ENCODE measurements at places on chromosomes 5 and 9. TPM values are rescaled to one million over a fixed set of nuclear protein-coding genes. Genes with fewer than 3 reads are reported as not detected.

Gene SV2C
- not detected for polyA plus RNA-seq

GRCh38 chr5:55911784-55912653 lies 60.9 kb downstream of the IL31RA start:
- DNase-seq: no peak

- no peak for DNase-seq
Observed at GRCh38 chr9:110606179-110606790, 26.7 kb upstream of the SVEP1 start.

DNA sequence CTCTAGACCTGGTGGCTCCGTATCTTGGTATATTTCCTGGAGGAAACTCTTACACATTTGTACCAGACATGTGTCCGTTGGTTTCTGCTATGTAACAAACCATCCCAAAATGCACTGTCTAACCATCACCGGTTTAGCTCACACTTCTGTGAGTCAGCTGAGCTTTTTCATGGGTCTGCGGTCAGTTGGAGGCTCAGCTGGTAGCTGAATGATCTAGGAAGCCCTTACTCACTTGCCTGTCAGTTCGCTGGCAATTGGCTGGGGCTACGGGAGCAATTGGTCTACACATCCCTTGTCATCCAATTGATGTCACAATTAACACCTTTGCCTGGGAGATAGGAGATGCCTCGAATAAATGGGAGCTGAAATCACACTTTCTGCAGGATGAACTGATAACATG lies 11.6 kb upstream of the WHRN start:
- no peak for DNase-seq

DNA sequence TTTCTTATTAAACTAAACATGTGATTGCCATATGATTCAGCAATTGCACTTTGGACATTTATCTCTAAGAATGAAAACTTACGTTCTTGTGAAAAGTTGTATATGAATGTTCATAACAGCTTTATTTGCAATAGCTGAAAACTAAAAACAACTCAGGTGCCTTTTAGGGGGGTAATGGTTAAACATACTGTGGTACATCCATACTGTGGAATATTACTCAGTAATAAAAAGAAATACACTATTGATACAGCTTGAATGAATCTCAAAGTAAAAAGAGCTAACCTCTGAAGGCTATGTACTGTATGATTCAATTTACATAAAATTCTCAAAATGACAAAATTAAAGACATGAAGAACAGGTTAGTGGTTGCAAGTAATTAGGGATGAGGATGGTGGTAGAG lies 339.5 kb upstream of the PAPPA start:
- no peak for DNase-seq

All from hindlimb muscle (tissue), 1 donor.